ENCODE measurements at places on chromosomes 1 and 21. TPM values are rescaled to one million over a fixed set of nuclear protein-coding genes. Genes with fewer than 3 reads are reported as not detected.

GPR37L1 gene
- 0.14 TPM for total RNA-seq

ERRFI1 gene
- total RNA-seq, result 76.8 TPM

MXRA8 gene
- total RNA-seq, result 73.1 TPM

OR2T2 gene
- total RNA-seq, result not detected

LRRN2 gene
- total RNA-seq, result 2.4 TPM

TMCO2 gene
- not detected for total RNA-seq

HSD3B1 gene
- not detected for total RNA-seq

FOXO6 gene
- total RNA-seq, result 10.0 TPM

CD1D gene
- total RNA-seq, result 7.2 TPM

ADAMTS4 gene
- total RNA-seq, result 7.3 TPM

C1orf115 gene
- 28.3 TPM for total RNA-seq

SPRR2G gene
- total RNA-seq, result not detected

ETNK2 gene
- total RNA-seq, result 5.3 TPM

S100A7A gene
- not detected for total RNA-seq

HNRNPCL4 gene
- not detected for total RNA-seq

AVPR1B gene
- 0.40 TPM for total RNA-seq

MARK1 gene
- 5.1 TPM for total RNA-seq

RAB3B gene
- 38.3 TPM for total RNA-seq

MAP1LC3C gene
- 1.2 TPM for total RNA-seq

KLHDC9 gene
- 14.3 TPM for total RNA-seq

DNAJC28 gene
- 2.8 TPM for total RNA-seq

Data from mucosa of gallbladder (tissue), 1 donor.